ENCODE measurements at places on chromosomes 3 and 15. TPM values are rescaled to one million over a fixed set of nuclear protein-coding genes. Genes with fewer than 3 reads are reported as not detected.

SIDT1 gene
- total RNA-seq, result not detected

TP63 gene
- total RNA-seq, result 0.12 TPM

MEIS2 gene
- 35.4 TPM for total RNA-seq

SLCO2A1 gene
- total RNA-seq, result not detected

FAM81A gene
- 0.25 TPM for total RNA-seq

Data from aortic smooth muscle cell (primary cell).